Iris pigment epithelial cell (primary cell): ENCODE measurements at places on chromosomes 16 and 17.

DNA sequence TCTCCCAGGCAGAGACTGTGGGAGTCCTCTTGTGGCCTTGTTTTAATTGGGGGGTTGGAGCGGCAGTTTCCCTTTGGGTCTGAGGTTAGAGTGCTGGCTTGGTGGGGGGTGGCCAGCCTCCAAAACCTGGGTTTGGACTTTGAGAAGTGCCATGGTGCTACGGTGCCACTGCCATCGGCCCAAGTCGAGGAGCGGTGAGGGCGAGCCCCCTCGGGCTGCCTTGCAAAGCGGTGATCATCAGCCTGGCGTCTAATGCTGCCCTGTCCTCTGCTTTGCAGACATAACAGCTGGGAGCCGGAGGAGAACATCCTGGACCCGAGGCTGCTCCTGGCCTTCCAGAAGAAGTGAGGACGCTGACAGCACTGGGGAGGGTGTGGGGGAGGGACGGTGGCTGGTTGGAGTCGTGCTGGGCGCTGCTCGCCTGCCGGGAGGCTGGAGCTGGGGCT, 1.2 kb downstream of the CBX2 start:
- no peak for DNase-seq

- no peak for DNase-seq
Observed at GRCh38 chr16:6625606-6626005, 707.0 kb upstream of the RBFOX1 start.

DNA sequence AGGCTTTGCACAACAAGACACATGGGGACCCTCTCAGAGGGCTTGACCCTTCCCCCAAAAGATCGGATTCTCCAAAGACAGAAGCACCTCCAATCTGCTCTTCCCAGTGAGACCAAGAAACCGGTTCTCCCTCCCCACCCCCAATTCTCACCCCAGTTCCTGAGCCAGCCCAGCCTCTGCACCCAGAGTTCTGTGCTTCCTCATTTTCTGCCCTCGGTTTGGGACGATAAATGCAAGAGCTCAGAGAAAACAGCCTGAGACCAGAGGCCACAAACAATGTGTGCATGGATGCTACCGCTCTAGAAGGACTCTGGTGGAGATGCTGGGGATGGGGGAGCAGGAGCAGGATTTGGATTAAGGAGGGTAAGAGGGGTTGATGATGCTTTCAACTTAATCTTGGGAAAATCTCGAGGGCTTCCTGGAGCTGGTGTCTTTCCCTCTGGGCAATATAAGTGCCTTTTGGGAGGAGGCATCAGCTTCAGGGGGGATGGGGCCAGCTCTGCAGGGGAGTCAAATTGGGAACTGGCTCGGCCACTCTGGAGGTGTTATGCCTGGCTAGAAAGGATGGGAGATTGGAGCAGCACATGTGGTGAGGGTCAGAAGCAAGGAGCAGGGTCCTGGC, 6.0 kb downstream of the KRT15 start:
- no peak for DNase-seq

DNA sequence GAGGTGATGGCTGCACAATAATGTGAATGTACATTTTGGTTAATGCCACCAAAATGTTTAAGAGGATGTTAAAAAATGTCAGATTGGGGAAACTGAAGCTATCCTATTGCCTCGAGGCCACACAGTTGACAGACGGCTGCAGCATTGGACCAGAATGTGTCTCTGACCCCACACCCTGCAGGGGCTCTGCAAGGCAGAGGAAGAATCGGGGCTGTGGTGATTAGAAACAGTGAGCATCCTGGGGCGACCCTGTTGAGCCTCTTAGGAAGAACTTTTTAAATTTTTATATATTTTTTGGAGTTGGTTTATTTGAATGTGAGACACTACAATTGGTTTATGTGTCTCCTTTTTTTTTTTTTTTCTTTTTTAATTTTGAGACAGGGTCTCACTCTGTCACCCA, 15.0 kb upstream of the ADORA2B start:
- DNase-seq = no peak
